ENCODE measurements at places on chromosomes 1 and 21. TPM values are rescaled to one million over a fixed set of nuclear protein-coding genes. Genes with fewer than 3 reads are reported as not detected.

GRCh38 chr1:245440922-245441321, 286.1 kb downstream of the KIF26B start:
- DNase-seq: no peak

DNA sequence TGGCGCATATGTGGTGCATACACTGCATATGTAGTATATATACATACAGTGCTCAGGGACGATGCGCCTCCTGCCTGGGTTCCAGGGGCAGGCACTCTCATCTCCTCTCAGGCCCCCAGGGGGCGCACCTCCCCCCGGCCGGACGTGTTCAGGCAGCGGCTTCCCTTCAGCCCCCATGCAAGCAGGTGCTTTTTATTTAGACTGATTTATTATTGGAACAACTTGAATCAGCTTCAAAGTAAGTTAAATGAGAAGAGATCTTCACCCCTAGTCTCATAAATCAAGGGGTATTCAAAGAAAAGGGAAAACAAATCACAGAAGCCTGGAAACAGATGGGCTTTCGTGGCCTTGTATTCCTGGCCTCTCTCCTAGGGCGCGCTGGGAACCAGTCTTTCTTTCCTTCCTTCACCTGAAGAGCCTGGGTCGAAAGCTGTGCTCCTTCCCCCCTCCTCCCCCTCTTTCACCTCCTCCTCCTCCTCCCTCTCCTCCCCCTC, 64.6 kb downstream of the UBIAD1 start:
- peak; percentile 72 for DNase-seq

DNA sequence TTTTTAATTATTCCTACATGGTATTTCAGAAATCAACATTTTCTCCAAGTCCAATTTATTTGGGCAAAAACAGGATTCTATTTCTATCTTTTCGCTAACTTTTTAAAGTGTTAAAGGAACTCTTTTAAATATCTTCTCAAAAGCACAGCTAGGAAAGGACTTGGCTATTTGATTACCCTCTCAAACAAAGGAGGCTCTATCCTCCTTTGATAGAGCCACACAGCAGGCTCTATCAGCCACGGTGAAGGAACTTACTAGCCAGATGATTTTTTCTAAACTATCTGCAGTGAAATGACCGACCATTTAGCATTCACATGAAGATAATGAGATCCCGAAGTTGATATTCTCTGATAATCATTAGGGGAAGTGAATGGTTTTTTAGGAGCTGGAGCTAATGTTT, 9.1 kb downstream of the ANGPTL7 start:
- no peak for DNase-seq

DNA sequence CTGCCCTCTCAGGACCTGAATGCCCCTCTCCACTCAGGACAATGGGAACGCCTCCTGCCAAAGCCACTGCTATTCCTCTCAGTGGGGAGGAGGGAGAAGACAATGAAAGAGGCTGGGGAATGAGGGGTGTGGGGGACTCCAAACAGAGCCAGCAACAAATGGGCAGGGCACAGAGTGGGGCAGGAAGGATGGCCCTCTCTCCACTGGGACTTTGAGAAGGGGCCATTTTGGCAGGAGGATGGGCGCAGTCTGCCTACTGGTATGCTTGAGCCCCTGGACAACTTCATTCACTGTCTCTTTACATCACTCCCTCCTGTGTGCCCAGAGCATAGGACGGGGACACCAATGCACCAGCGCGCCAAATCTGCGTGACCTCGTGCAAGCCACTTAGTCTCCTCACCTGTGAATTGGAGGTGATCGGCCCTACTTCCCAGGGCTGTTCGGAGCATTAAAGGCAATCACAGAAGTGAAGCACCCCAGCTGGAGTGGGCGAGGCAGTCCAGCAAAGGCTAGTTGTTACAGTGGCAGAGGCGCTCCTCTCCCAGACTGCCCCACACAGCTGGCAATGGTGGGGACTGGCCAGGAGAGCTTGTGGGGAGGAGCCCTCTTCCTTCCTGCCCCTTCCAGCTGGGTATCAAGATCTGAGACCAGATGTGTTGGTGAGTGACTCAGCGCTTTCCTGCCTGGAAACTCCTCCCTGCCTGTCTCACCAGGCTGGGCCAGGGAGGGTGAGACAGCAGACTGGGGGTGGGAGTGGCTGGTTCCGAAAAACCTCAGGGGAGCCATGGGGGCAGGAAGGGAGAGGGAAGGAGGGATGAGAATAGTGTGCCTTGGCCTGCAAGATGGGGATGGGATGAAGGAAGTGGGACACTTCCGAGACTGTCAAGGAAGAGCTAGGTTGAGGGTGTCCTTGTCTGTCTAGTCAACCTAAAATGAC, 22.4 kb upstream of the SYNC start:
- peak; percentile 93 for DNase-seq

DNA sequence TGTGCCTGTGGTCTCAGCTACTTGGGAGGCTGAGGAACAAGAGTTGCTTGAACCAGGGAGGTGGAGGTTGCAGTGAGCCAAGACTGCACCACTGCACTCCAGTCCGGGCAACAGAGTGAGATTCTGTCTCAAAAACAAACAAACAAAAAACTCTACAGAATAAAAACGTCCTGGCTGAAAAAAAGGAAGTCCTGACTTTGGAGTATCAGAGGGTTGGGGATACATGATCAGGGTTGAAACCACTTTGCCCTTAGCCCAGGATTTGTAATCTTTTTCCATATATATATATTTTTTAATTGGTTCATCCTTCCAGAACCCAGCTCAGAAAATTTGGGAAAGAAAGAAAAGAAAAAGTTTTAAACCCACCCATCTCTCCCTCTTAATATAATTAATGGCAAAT, 6.5 kb downstream of the THEM4 start:
- no peak for DNase-seq

- DNase-seq: no peak
Measured at GRCh38 chr1:43233631-43234030, 36.2 kb upstream of the TMEM125 start.

DNA sequence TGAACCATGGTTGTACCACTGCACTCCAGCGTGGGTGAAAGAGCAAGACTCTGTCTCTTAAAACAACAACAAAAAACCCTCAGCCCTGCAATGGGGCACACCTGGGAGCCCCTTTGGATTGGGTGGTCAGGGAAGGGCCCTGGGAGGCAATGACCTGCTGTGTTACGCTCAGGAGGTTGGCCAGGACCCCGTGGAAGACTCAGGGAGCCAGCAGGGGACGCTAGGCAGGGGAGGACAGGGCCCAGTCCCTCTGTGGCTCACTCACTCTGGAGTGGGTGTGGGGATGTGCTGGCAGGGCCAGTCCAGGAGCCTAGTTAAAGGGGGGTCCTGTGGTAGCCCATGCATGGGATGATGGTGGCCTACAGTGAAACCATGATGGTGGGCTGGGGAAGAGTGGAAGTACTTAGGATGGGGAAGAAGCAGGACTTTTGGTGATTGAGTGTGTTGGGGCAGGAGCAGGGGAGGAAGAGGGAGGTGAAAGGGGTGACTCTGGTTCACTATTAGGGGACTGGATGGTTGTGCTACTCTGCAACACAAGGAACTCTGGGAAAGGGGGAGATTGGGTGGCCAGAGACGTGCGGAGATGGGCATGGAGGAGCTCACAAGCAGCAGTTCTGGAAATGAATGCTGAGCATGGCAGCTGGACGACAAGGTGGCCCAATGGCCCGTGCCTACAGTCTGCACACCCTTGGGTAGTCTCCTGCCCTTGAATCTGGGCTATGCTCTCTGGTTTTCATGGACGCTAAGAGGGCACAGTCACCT, 56.3 kb upstream of the FAM20B start:
- no peak for DNase-seq

GRCh38 chr1:236083650-236084385, 18.9 kb upstream of the NID1 start:
- peak; percentile 43 for DNase-seq

GRCh38 chr1:40722622-40723021, 31.1 kb downstream of the NFYC start:
- no peak for DNase-seq

- DNase-seq: peak; percentile 66
Measured at GRCh38 chr1:66022904-66023620, 230.4 kb downstream of the PDE4B start.

DNA sequence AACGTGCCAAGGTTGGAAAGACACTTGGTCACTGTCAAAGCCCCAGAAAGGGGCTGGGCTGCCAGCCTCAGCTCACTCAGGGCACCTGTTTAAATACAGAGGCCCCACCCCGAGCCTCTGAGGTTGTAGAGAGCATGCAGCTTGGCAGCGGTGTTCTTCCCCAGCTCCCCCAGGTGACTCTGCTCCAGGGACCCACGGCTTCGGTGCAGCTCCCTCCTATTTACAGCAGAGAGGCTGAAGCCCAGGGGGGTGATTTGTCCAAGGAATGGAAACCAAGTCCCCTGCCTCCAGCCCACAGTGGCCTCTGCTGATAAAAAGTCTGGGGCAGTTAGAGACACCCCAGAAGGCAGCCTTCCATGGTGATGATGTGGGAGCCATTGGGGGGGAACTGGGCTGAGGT, 9.1 kb upstream of the C1QA start:
- DNase-seq: no peak

DNA sequence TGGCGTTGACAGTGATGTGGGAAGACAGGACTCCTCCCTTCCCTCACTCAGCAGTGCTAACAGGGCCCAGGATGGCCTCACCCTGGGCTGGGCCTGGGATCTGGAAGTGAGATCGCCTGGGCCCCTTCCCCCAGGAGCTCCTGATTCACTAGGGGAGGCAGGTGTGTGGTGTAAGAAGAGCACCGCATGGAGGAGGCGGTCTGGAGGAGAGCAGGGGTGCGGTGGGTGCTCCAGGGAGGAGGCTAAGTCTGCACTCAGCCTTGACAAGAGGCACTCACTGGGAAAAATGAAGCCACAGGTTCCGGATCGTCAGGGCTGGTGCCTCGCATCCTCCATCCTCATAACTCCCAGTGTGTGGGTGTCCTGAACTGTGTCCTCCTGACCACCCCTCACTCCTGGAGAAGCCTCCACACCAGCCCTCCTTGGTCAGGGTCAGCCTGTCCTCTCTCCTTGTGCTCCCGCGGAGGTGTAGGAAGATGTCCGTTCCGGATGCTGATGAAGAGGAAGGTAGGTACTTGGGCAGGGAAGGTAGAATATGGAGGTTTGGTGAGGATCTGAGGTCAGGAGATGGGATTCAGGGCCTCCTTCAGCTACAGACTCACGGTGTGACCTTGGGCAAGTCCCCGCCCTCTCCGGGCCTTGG, 142.1 kb upstream of the WNT4 start:
- no peak for DNase-seq

- peak; percentile 83 for DNase-seq
Measured at GRCh38 chr1:199551967-199552565, 475.4 kb upstream of the NR5A2 start.

GRCh38 chr1:245608271-245608670, 453.5 kb downstream of the KIF26B start:
- no peak for DNase-seq

DNA sequence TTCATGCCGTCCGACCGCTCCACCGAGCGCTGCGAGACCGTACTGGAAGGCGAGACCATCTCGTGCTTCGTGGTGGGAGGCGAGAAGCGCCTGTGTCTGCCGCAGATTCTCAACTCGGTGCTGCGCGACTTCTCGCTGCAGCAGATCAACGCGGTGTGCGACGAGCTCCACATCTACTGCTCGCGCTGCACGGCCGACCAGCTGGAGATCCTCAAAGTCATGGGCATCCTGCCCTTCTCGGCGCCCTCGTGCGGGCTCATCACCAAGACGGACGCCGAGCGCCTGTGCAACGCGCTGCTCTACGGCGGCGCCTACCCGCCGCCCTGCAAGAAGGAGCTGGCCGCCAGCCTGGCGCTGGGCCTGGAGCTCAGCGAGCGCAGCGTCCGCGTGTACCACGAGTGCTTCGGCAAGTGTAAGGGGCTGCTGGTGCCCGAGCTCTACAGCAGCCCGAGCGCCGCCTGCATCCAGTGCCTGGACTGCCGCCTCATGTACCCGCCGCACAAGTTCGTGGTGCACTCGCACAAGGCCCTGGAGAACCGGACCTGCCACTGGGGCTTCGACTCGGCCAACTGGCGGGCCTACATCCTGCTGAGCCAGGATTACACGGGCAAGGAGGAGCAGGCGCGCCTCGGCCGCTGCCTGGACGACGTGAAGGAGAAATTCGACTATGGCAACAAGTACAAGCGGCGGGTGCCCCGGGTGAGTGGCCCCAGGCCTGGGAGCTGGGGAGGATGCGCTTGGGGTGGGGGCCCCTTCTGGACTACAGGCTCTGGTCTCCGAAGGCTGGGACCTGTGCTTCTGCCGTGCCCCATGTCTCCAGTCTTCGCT, 1.1 kb downstream of the SKI start:
- peak; percentile 83 for DNase-seq

- no peak for DNase-seq
Measured at GRCh38 chr21:34003428-34003827, 70.0 kb upstream of the MRPS6 start.

GRCh38 chr1:32394890-32395432, 720 bp upstream of the BSDC1 start:
- DNase-seq: no peak

DNA sequence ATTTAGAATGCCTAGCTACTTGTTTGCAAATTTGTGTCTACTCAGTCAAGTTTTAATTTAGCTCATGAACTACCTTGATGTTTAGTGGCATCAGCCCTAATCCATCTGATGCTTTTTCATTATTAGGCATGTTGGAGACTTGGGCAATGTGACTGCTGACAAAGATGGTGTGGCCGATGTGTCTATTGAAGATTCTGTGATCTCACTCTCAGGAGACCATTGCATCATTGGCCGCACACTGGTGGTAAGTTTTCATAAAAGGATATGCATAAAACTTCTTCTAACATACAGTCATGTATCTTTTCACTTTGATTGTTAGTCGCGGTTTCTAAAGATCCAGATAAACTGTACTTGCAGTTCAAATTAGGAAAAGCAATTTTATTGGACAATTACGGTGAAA, 7.6 kb downstream of the SOD1 start:
- DNase-seq: no peak

GRCh38 chr1:233435622-233436021, 108.1 kb downstream of the MAP3K21 start:
- no peak for DNase-seq

DNA sequence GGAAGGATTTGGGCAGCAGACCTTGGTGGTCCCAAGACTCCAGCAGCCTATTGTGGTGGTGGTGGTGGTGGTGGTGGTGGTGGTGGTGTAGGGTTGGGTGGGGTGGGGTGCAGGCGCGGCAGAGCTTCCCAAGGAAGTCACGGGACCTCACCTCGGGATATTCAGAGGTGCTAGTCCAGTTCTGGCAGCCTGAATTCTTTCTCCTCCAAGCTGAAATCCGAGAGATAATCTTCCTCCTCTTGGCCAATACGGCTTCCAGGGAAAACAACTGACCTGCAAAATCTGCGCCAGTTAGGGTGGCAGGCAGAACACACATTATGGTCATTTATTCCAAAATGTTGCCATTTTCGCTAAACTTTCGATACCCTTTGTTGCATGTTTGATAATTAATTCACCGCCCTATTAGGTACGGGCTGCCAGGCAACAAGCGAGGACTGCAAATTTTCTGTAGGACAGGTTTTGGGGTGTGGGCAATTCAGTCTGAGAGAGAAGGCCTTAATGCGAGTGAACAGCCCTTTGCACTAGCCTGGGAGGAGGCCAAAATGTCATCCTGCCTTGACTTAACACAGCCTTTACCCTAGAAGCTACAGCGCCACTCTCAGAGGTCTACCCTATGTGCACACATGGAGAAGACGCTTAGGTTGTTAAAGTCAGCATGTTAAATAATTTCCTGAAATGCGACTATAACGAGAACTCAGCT, 33.2 kb upstream of the BSDC1 start:
- DNase-seq: no peak

Gene WNT3A
- not detected for total RNA-seq

Gene AKNAD1
- not detected for total RNA-seq

Gene NBPF4
- total RNA-seq: not detected

Gene ALX3
- total RNA-seq: 0.11 TPM

Gene NOS1AP
- 4.9 TPM for total RNA-seq

Gene CD1E
- not detected for total RNA-seq

Gene SPRR2G
- not detected for total RNA-seq
